ENCODE measurements at places on chromosomes 16 and 17.

DNA sequence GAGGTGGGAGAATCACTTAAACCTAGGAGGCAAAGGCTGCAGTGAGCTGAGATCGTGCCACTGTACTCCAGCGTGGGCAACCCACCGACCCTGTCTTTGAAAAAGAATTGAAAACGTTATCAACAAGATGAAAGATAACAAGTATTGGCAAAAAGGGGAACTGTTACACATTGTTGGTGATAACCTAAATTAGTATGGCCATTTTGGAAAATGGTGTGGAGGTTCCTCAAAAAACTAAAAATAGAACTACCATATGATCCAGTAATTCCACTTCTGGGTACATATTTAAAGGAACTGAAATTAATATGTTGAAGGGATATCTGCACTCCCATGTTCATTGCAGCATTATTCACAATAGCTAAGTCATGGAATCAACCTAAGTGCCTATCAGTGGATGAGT is 61.0 kb downstream of the ABHD15 start:
- DNase-seq, result no peak

DNA sequence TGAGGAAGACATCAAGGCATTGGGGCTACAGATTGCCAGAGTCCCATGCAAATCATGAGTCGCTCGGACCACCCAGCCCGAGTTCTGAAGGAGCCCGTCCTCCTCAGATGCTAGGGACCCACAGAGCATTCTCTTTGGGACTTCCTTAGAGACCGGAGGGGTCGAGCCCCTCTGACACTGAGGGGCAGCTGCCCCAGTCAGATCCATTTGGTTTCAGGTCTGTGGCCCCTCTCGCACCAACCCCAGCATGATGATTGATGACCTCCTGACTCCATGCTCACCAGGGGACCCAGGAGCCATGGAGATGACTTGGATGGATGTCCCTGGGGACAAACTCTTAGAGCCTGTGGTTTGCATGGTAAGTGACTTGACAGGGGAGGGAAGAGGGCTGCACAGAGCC is 8.0 kb downstream of the PDF start:
- DNase-seq, result no peak

DNA sequence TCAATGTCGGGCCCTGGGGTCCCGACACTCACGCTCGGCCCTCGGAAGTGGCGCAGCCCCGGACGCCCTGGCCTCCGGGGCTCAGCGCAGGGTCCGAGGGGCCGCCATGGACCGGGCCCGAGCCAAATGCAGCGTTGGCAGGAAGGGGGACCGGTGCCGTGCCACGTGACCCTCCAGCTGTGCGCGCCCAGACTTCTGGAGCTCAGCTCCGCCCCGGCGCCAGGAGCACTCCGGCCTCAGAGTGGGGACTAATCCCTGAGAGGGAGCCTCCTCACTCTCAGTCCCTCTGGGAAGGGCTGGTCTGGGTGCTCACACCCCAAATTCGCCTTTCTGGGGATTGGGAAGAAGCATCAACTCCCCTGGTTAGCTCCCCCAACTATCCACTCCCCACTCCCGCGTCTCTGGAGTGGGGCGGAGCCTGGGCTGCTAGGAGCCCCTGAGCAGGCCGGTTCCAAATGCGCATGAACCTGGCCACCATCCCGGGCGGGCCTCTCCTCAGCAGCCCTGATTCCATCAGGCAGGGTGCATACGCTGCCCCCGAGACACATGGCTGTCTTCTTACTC is at the start of gene B3GNT9:
B3GNT9 (minus strand) TSS at position 166 of the 564 bp plus-strand sequence. CDS start 513 bp downstream, outside the sequence.
- no peak for DNase-seq

DNA sequence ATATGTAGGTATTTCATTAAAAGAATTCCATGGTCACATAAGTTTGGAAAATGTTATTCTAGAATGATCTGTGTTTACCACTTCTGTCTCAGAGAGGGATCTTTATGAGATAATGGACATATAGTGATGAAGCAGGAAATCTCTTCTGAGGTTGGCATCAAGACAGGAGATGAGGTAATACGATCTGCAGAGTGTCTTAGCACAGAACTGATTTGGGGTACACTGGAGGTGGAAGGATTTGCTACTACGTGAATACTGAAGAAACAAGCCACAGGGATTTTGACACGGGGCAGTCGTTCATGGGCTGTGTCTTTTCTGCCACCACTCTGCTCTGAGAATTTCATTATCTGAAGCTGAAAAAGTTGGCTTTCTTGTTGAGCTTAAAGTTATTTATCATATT is 5.5 kb downstream of the CBFB start:
- DNase-seq, result no peak

- DNase-seq, result peak; percentile 72
Observed at GRCh38 chr17:40617678-40618240, 29.9 kb downstream of the SMARCE1 start.

- DNase-seq, result no peak
Observed at GRCh38 chr16:87344931-87345631, 27.9 kb upstream of the C16orf95 start.

DNA sequence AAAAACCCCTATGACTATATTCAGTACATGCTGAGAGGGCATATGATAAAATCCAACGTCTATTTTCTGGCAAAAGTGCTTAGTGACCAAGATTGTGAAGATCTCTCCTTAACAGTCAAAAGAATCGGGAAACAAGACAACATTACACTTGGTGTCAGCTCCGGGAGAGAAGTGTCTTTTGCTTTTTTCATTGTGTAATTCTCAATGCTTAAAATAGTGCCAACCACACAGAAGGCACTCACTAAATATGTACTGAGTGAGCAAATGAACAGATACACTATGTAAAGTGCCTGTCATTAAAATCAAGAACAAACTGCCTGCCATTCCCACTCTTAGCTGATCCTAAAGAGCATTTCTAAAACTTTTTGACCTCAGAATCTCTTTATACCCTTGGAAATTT is 34.1 kb downstream of the VPS53 start:
- no peak for DNase-seq

- DNase-seq, result no peak
Observed at GRCh38 chr17:55285340-55286301, 20.9 kb downstream of the HLF start.

Measured in PC-9 (cell line).